ENCODE measurements at places on chromosomes 12 and 14.
A peak's percentile ranks its signal among the peaks of the same experiment; 100 is the strongest.

DNA sequence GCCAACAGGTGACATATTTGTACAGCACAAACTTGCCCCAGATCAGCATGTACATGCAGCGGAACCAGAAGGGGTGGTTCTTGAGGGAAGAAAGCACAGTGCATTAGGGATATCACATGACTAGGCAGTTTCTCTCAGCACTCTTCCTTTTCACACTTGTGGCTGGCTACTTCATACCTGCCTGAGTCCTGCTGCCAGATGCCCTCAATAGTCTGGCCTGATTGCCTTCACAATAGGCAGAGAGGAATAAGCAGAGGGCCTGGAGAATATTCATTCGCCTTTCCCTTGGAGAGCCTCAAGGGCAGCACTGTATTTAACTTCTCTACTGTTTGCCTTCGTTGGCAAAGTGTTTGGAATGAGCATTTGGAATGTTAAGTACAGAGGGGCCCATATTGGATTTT, 7.9 kb downstream of the EMG1 start:
- DNase-seq, result no peak

- DNase-seq, result no peak
Observed at GRCh38 chr12:105349138-105349537, 18.6 kb downstream of the C12orf75 start.

- DNase-seq, result no peak
Observed at GRCh38 chr12:70379846-70380245, 13.8 kb downstream of the KCNMB4 start.

GRCh38 chr12:96335270-96335669, 65.0 kb downstream of the CDK17 start:
- no peak for DNase-seq

- DNase-seq, result peak; percentile 78
Observed at GRCh38 chr12:22684140-22685118, 59.5 kb downstream of the ETNK1 start.

GRCh38 chr12:3043406-3043805, 33.8 kb upstream of the TSPAN9 start:
- no peak for DNase-seq

DNA sequence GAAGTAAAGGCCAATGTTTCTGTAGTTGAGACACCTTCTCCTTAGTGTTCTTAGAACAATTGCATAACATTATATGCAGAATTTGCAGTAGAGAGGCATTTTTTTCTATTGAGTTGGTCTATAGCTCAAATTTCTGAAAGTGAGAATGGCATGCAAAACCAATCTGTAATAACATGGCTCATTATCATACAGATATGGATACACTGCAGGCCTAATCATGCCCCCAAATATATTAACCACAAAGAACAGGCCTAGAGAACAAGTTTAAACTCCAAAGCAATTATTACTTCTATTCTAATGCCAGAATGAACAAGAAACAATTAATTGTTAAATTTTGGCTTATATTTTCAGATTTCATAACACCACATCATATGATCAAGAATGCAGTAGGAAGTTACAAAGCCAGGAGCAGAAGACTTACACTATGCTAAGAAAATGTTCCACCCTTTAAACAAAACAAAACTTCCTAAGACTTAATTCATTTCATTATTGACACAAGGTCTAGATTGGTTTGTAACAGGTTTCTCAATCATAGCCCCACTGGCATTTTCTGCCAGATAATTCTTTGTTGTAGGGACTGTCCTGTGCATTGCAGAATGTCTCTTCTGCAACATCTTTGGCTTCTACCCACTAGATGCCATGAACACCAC, 26.9 kb downstream of the TMTC1 start:
- no peak for DNase-seq

DNA sequence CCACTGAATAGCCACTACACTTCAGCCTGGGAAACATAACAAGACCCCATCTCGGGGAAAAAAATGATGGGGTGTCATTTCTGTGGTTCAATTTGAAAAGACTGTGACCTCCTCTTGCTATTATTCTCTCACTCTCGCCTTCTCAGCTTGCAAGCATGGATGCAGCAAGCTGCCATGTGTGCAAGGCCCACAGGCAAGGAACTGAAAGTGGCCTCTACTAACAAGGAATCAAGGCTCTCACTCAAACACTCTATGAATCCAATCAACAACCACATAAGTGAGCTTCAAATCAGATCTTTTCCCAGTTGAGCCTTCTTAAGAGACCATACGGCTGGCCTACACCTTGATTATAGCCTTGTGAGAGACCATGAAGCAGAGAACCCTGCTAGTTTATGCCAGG, 17.9 kb upstream of the DHRS7 start:
- no peak for DNase-seq

DNA sequence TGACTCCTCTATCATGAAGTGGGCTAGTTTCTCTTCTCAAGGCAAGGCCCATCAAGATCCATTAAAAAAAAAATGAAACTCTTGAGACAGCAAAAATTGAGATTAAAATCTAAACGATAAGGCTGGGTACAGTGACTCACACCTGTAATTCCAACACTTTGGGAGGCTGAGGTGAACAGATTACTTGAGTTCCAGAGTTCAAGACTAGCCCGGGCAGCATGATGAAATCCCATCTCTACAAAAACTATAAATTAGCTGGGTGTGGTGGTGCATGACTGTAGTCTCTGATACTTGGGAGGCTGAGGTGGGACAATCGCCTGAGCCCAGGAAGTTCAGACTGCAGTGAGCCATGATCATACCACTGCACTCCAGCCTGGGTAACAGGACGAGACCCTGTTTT, 226.5 kb upstream of the SOX5 start:
- no peak for DNase-seq

DNA sequence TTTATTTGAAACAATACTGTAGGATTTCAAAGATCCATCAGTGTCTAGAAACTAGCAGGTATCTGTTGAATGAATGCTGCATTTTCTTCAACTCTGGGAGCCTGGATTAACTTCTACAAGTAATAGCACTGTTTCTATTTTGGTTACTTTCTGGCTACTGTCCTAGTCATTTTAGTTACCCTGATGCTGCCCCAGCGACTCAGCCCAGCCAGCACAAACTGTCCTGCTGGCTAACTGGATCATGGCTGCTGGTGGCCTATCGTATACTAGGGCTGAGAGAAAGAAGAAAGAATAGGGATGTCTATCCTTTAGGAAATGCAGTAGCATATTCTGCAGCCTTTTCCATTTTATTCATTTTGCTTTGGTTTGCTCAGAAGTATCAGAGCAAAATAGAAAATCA, 53.9 kb downstream of the NTN4 start:
- DNase-seq, result no peak

DNA sequence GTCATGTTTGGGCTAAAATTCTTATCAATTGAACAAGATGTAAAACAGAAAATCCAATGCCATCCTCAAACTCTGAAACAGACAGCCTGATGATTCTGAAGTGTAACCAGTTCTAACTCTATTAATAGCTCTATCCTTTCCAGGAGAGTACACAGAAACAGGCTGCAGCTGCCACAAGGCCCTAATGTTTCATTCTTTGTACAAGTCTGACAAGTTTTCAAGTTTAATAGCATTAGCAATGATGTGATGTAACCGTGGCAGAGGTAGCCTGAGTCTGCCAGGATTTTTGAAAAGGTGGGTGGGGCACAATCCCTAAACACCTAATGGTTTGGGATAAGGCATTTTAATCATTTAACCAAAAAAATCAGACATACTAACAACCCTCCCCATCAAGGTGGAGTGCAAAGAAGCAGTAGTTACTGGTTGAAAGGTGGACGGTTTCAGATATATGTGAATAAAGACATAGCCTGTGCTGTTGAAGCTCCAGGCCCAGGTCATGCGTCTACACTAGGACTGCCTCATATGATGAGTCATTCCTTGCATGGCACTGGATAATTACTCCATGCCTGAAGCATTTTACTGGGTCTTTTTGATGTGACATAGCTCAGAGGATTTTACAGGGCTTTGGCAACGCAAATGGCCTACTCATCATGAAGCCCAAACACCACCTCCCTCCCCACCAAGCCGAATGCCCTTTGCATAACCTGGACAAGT, 145.1 kb upstream of the GRIP1 start:
- DNase-seq, result peak; percentile 20

- DNase-seq, result no peak
Observed at GRCh38 chr14:80664576-80664975, 277.0 kb downstream of the CEP128 start.

DNA sequence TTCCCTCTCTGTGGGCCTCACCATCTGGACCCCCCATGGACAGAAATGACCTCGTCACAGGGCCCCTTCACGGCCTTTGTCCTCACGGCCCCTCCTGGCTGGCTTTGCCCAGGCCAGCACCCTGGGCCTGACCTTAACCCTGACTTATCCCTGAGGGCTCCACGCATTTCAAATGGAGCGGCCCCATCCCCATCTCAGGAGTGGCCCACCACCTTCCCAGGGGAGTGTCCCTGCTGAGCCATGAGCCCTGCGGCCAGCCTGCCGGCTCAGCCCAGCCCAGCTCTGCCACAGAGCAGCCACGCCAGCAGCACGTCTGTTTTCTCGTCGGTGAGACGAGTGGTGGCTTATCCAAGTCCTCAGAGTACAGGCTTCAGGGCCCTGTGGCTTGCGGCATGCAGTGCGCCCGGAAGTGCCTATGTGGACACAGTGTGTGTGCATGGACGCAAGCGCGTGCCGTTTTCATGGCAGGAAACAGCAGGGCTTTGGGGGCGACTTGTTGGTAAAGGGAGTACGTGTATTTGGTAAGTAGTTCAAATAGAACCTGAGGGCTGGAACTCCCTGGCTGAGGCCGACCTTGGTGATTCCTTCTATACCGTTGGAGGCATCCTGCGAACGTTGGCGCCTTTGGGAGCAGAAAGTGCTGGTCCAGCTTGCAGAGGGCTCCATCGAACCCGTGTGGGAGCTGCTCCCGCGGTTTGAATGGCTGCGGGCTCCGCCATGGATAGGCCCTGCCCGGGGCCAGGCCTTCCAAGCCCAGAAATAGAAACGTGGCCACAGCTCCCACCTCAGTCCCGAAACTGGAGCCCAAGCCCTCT, 52.1 kb downstream of the LRCOL1 start:
- DNase-seq, result no peak

DNA sequence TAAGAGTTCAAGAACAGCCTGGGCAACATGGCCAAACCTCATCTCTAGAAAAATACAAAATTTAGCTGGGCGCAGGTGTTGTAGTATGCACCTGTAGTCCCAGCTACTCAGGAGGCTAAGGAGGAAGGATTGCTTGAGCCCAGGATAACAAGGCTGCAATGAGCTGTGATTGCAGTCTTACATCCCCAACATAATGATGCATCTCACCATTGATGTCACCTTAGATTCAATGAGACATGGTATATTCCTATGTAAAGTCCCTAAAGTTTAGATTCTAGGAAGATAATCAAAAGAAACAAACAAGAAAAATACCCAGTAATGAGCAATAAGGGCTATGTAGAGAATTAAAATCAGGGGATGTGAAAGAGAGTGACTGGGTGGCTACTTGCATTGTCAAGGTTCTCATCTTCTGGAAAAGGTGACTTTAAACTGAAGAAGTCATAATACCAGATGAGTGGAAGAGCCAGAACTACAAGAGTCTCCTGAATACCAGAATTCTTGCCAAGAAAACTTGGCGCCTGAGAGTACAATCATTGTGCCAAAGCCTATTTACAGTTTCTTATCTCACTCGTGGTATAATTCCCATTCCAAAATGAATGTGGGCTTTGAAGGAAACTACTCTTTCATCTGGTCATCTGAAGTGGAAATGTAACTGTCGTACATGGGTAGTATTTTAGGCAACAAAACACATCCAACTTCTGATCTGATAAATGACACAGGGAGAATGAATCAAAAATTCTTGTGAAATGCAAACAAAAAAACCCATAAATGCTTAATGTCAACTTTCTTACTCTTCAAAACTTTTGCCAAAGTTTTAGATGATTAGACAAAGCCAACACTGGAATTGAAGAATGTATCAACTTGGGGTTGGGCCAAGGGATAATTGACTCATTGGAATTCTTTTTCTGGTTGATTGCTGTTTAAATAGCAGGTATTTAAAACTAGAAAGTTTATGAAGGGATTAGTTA, 81.1 kb upstream of the ST8SIA1 start:
- DNase-seq, result no peak

DNA sequence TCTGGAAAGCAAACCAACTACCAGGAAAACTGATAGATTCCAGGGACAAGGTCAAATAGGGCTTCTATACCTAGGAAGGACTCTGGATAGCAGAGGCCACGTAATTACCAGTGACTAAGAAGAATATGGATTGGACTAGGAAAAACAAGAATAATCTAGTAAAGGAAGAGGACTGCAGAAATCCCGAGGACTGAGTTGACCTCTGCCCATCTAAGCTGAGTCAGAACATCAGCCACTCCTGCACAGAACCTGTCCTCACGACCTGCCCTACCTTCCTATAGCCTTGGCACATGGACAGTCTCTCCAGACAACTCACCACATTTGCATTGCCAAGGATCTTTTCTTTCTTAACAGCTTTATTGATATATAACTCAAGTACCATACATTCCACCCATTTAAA, 2.3 kb downstream of the OR6J1 start:
- DNase-seq, result no peak

- no peak for DNase-seq
Observed at GRCh38 chr12:110627500-110628195, 13.7 kb downstream of the TCTN1 start.

- DNase-seq, result no peak
Observed at GRCh38 chr12:49929581-49929980, 21.0 kb upstream of the AQP2 start.

DNA sequence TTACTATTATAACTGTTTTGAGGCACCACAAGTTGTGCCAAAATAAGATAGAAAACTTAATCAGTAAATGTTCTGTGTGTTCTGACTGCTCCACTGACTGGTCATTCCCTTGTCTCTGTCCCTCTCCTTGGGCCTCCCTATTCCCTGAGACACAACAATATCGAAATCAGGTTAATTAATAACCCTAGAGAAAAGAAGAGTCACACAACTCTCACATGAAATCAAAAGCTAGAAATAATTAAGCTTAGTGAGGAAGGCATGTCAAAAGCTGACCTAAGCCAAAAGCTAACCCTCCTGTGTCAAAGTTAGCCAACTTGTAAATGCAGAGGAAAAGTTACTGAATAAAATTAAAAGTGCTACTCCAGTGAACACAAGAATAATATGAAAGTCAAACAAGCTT, 53.8 kb upstream of the CCDC196 start:
- no peak for DNase-seq

- no peak for DNase-seq
Observed at GRCh38 chr14:59755409-59756135, 115.0 kb downstream of the RTN1 start.

- no peak for DNase-seq
Observed at GRCh38 chr14:91694643-91695042, 37.2 kb downstream of the CATSPERB start.

GRCh38 chr12:65614259-65614889, 209.9 kb upstream of the HMGA2 start:
- DNase-seq, result no peak

GRCh38 chr14:34867199-34867598, 8.0 kb downstream of the BAZ1A start:
- no peak for DNase-seq

GRCh38 chr14:50242096-50242495, 10.7 kb upstream of the SOS2 start:
- DNase-seq, result no peak

DNA sequence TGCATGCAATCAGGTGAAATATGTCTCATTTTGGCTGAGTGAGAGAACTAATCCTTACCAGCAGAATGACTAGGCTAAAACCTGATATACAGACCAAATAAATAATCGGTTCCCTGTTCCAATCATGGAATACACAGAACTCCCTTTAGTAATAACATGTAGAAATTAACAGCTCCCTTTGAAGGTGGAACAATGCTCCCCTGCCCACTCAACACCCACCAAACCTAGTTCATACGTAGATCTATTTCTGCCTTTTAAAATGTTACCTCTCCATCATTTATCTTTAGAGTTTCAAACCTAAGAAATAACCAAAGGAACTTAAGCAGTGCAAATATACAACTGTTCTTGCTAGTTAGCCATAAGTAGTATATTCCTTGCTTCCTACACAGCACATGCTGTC, 153.7 kb upstream of the ABCD2 start:
- DNase-seq, result no peak

Measured in brain (organoid and tissue), 16 donors.